Cortex of kidney (tissue), 1 donor: ENCODE measurements at places on chromosomes 7 and 10.

GRCh38 chr10:127919418-127920271 lies 12.7 kb downstream of the PTPRE start:
- DNase-seq: no peak

DNA sequence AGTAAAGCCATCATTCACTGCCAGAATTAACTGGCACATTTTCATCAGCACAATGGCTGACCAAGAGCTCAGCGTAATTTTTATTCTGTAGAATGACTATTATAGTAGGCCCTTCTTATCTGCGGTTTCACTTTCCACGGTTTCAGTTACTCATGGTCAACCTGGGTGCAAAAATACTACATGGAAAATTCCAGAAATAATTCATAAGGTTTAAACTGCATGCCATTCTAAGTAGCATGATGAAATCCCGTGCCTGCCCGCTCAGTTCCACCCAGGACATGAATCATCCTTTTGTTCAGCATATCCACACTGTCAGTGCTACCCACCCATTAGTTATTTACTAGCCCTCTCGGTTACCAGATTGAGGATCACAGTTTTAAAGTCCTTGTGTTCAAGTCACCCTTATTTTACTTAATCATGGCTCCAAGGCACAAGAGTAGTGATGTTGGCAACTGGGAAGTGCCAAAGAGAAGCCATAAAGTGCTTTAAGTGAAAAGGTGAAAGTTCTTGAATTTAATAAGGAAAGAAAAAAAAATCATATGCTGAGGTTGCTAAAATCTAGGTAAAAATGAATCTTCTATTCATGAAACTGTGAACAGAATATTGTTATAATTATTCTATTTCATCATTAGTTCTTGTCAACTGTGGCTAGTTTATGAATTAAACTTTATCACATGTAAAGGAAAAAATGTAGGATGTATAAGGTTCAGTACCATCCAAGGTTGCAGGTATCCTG lies 204.9 kb downstream of the DOCK4 start:
- DNase-seq: no peak

DNA sequence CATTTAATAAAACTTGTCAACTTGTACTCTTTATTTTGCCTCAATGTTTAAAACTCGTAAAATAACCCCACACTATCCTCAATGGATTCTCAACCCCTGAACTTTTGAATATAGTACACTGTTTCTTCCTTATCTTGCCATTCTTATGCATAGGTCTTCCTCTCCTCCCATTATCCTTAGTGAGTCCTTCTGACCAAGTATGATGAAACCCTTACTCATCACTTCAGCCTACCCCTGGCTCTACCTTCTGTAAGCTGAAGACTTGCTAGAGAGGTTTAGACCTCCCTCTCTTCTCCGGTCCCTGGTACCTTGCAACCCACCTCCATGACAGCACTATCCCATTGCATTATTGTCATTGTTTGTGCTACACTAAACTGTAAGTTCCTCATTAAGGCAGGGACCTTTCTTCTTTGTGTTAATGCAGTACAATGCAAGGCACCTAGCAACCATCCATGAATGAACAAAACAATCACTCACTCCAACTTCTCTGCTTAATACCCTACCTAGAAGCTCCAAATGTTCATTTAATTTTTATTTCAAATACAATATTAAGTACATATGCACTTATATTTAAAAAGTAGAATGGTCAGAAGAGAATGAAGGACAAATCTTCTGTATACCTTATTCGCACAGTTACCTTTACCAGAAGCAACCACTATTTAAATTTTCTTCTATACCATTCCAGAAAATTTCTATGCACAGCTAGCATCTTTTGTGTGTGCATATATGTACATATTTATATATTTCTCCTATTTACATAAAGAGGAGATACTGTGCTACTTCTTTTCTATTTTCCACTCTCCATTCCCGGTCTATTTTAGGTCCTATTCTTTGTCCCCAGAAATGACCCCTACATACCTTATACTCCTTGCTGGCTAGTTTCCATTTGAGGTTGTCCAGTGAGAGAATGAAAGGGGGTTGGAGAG lies 77.5 kb downstream of the SLC16A9 start:
- DNase-seq: no peak

DNA sequence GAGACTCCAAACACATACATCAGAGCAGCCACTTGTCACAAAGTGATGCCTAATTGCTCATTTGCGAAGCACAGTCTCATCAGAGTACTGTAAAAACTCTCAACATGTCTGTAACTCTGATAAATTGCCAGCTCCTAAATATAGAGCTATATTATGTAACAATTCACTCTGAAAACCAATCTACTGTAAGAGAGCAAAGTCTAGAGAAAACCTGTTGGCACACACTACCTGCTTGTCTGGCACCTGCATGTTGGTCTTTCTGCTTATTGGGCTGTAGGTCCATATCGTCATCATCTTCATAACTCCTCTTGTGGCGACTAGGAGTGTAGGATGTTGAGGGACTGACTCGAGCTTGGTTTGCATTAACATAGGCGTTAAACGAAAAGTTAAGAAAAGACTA lies 19.8 kb downstream of the MCMBP start:
- no peak for DNase-seq

DNA sequence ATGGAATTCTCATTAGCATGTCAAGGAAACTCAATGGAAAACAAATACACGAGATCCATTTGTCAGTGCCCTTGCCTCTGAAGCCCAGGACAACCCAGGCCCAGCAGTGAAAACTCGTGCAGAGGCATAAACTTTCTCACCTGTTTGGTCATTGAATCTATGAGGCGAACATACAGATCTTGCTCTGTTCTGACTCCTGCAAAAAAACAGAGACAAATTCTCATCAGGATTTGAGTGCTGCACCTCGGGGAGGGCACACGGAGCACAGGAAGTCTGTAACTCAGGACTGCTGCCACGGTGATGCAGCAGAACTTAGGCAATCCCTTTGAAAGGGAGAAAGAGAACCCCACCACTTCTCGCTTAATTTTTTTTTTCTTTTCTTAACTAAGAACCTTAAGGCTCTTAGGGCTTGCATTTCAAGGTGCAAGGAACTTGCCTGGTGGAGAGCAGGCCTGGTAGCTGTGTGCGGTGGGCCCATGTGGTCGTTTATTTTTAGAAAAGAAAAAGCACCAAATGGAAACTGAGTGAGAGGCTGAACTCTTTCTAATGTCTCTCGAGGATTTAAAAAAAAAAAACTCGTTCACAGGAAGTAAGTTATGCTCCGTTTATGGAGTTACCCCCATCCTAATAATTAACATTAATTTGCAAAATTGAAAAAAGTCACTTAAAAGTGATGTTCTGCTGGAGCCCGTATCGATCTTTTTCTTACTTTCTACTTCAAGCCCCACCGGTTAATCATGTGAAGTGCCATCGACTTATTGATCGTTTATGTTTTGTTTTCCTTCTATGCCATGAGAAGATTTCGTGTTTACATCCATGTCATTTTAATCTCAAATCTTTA lies 1.8 kb downstream of the EBF3 start:
- DNase-seq: no peak
